ENCODE measurements at places on chromosomes 3 and 15.
A peak's percentile ranks its signal among the peaks of the same experiment; 100 is the strongest.

DNA sequence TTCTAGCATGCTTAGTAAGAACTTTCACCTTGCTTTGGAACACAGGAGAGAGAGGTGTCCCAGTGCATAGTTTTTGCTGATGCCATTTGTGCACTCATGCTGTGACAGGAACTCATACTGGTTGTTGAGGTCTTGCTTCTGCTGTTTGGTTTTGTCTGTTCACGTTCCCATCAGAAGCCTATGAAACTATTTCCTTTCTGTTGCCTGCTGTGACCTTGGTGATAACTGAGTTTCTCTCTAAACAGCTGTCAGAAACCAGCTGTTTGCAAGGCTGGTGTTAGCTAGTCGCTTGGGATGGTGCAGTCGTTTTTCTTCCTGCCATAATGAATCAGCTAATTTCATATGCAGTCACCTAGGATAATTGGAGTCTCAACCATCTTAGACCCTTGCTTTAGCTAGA, 724.1 kb downstream of the GRM7 start:
- no peak for DNase-seq

DNA sequence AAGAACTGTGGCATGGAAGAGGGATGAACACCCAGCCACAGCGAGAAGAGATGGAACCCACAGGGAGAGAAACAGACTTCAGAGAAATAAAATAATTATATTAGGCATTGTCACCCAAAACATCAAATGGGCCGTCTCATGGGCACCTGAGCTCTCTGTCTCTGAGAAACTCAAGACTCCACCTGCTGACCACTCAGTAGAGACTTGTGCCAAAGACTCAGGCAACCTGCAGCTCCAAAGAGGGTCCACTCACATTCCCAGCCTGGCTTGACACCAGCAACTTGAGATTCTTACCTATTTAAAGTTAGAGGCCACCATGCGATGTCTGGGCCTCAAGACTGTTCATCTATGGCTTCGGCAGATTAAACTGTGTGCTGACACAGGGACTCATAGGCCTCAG, 12.0 kb downstream of the SEMA5B start:
- DNase-seq = no peak

DNA sequence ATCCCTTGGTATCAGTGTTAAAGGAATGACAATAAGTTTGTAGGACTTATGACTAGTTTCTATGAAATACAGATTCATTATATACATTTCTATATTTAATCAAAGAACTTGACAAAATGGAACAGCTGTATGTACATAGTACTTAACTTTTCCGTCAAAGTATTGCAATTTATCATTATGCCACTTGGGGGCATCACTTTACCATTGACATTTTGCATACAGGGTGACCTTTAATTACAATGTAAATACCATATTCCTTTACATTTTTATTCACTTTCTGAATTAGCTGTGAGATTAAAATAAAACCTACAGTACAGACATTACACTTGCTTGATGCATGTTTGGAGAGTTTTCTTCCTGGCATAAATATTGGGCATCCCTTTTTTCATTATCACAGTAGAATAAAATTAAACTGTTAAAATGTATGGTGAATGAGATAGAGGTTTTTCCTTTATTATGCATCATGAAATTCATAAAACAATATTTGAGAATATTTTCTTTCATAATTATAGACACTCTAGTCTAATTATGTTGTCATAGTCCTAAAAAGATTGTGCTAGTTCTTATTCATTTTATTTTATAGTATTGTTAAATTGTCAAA, 6.9 kb downstream of the NEK11 start:
- DNase-seq = peak; percentile 35

- DNase-seq = peak; percentile 94
Observed at GRCh38 chr3:10437272-10437994, 68.0 kb downstream of the ATP2B2 start.

DNA sequence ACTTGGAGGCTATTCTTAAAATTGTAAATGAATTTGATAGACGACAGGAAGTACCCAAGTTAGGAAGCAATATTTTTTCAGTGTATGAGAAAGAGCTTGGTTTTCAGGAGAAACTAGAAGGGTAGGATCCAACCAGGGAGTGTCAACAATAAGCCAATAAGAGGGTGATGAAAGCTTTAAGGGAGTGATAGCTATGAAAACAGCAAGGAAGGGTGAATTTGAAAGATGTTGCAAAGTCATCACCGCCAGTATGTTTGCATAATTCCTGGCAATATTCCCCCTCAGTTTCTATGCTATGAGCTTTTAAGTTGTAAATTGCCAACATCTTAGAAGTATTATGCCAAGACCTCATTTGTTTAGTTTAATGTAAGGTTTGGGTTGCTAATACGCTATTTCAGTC, 11.8 kb upstream of the CSTA start:
- peak; percentile 48 for DNase-seq

GRCh38 chr3:122299872-122300460, 25.1 kb upstream of the CSTA start:
- peak; percentile 34 for DNase-seq

- DNase-seq = no peak
Observed at GRCh38 chr15:94252906-94253491, 21.6 kb downstream of the MCTP2 start.

- no peak for DNase-seq
Observed at GRCh38 chr15:96218623-96219455, 111.7 kb upstream of the NR2F2 start.

- DNase-seq = no peak
Observed at GRCh38 chr3:140344601-140345205, 333.2 kb upstream of the TRIM42 start.

DNA sequence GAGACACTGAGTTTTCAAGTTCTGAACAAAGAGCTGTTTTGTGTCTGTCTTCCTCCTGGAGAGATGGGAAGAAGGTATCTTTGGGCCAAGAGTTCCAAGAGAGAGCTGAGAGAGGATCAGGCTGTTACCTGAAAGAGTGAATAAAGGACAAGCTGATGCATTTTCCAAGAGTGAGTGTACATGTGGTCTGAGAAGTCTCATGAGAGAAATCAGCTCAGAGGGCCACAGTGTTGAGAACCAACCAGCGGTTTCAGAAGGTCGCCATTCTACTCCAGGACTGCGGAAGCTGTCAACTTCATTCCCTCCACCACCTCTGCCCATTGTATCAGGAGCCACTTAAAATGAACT, 42.7 kb upstream of the PPP2R3A start:
- no peak for DNase-seq

- DNase-seq = no peak
Observed at GRCh38 chr3:108342837-108343486, 46.6 kb downstream of the HHLA2 start.

- DNase-seq = no peak
Observed at GRCh38 chr3:171753665-171754408, 56.4 kb downstream of the PLD1 start.

- DNase-seq = no peak
Observed at GRCh38 chr3:16031434-16031833, 143.0 kb upstream of the GALNT15 start.

DNA sequence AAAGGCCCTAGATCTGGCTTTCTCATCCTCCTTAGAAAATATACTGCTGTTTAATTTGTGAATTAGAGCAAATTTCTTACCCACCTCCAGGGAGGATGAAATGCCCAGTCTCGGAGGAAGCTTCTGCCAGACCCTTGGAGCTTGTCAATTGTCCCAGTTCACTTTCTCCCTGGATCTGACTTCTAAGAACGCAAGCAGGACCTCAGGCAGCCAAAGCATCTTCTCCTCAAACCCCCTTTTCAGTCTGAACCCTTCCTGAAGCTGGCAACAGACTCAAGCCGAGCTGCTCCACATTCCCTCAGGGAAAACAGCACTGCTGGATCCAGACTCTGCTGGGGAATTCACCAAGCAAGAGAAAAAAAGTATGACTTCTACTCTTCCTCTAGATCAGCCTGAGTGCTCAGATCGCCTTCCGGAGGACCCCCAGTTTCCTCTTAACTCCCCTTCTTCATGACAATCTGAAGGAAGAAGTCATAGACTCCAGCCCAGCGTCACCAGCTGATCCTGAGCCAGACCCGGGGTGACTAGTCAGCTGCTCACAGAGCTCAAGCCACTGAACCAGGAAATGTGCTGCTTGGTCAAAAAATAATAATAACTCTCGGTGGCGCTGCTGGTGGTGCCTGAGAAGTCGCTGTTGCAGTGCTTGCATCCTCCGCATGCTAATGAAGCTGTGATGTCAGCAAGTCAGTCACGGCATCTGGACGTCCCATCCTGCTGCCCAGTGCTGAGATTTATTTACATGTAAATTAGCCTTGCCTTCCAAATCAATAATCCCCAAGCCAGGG, at the start of gene PRICKLE2:
Gene PRICKLE2 (minus strand): TSS at position 641 of the 785 bp plus-strand sequence. CDS start 26,539 bp downstream, outside the sequence.
- no peak for DNase-seq

GRCh38 chr3:71135373-71136088, 448.0 kb downstream of the FOXP1 start:
- no peak for DNase-seq

All from inflammatory macrophage treated with lipopolysaccharide for 1 hour (primary cell).